Anterior cingulate cortex (tissue), 58 donors: ENCODE measurements at places on chromosomes 5 and 9.

GRCh38 chr9:9905736-9906135 lies 707.1 kb downstream of the PTPRD start:
- no peak for DNase-seq

- no peak for DNase-seq
Observed at GRCh38 chr5:141149812-141150211, at the start of gene PCDHB6. PCDHB6 (plus strand) TSS chr5:141150057; CDS start chr5:141150258, 201 bp downstream.

DNA sequence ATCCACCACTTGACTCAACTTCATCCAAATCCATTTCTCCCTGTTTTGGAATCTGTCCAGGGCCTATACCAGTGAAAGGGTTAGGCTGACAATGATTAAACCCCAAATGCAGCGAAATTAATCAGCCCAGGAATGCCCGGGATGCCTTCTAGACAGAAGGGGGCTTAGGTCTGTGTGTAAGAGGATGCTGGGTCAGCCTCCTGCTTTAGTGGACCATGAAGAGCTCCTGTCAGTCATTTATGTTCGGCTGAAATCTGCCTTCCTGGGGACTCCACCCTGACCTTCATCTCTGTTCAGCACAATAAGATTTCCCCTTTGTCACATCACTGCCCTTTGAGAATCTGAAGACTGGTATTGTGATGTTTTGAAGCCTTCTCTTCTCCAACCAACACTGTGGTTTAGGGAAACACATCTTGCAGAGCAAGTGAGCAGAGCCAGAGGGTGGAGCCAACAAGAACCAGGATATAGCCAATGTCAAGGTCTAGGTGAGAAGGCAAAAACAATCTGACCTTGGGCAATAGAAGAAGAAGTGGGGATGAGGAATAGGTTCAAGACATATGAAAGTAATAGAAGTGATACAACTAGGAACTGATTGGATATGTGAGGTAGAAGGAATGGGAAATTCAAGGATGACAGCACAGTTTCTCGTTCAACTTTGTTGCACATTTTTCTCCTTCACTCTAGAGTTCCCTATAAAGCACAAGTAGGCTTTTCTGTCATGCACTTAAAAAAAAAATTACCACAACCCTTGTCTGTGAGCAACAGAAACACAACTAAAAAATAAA lies 234.4 kb downstream of the ARHGAP26 start:
- no peak for DNase-seq

- DNase-seq, result no peak
Observed at GRCh38 chr9:134624621-134625181, 16.9 kb upstream of the COL5A1 start.

DNA sequence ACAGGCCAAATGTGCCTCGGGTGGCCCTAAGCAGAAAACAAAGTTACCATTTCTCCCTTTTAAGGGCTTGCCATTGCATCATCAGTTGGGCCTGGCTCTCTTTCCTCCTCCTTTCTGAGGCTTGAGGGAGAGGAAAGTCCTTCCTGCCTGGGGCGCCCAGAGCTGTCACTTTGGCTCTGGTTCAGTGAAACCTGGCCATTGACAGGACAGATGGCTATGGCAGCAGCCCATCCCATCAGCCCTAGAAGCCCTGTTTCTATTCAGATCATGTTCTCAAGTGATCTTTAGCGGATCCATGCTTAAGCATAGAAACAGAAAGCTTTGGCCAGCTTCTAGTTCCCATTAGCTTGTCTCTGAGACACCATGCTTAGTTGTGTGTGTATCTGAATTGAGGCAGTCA lies 293.4 kb downstream of the YTHDC2 start:
- DNase-seq, result no peak

DNA sequence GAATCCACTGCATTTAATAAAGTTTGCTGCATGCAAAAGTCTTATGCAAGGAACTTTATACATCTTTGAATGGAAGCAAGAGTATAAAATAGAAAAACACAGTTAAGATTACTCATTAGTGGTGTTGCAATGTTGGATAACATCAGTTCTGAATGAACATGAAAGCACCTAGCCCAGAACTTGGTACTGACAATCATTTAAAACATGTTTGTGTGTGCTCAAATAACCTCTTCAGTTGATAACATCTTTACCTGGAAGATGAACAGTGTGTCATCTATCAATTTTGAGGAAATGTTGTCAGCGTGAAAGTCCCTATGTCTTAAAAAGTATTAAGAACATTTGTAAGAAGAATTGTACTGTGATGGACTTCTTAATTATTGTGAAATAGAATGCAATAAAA lies 370.4 kb upstream of the GRAMD2B start:
- DNase-seq, result no peak

DNA sequence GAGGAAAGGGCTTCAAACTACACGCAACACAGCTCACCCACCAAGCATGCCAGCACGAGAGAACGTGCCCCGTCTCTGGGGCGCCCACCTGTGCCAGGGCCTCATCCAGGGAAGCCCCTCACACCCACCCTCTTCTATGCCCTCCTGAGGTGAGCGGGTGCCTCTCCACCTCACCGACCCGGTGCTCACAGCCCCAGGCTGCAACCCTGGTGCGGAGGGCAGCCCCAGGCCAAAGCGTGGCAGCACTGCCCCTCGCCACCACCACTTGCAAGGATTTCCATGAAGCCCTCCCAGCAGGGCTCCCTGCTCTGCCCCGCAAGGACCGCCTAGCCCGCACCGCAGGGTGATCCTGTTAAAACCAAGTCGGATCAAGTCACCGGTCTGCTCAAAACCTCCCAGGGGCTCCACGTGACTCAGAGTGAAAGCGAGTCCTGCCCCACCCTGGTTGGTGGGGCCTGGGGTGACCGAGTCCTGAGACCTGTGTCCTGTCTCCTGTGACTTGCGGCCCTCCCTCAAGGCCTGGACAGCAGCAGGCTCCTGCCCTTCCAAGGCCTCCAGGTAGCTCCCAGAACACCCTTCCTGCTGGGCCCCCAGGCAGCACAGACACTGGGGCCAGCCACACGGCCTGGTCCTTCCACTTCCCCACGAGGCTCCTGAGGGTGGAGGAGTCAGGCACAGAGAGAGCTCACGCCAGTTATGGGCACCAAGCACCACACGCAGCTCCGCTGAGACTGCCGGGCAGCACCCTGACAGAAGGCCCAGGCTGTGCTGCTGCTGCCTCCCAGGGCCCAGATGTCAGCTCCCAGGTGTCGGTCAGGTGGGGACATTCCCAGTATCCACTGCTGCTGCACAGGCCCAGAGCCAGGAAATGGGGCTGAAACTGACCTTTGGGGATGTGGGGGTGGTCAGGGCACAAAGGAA lies 12.7 kb downstream of the BRD3 start:
- no peak for DNase-seq

DNA sequence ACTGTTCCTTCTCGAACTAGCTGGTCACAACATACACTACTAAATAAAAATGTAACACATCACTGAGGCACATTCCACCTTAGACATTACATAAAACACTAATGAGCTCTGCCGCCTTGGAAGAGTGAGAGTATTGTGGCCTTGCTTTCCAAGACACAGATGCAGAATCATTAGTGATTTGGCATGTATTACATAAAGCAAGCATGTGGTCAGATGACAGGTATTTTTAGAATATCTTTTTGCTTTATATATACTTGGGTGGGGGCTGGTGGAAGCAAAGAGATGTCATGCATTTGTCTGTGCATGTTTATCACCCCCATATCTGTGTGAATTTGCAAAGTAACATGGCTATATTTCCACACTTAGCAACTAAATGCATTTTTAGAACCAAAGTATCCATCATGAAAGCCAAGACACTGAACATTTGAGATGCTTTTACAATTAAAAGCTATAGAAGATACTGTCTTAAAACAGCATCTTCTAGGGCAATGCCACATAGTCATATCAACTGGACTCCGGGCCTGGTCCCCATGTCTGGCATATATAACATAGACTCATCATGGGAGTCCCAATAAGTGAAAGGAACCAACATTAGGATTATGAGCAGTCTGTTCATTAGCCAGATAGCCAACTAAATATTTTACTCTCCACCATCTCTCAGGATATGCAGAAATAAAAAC lies 213.5 kb downstream of the MEF2C start:
- no peak for DNase-seq

DNA sequence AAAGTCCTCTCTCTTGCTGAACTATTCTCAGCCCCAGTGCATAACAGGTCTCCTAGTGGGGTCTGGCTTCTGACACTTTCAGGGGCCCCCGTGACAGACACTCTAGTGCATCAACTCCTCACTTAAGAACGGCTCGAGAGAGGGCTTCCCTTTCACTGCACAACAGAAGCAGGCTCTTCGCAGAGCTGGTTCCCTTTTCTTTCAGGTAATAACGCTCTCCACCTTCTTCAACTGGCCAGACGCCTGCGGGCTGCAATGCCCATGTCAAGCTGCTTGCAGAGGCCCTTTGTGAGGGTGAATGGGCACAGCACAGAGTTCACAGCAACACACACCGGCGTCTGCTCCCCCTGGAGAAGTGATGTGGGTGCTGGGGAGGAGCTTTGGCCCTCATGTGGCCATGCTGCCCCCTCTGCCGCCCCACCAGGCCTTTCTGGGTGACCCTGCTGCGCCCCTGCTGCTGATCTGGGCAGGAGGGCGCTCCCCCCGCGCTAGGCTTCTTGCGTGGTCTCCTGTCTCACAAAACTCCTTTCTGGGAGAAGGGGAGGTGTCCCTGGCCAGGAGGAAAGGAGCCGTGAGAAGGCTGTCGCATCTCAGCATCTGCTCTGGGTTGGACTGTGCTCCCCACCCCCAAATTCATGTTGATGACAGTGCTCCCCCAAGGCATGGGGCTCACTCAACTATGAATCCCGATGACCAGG lies 2.4 kb downstream of the MRPL36 start:
- DNase-seq, result no peak

DNA sequence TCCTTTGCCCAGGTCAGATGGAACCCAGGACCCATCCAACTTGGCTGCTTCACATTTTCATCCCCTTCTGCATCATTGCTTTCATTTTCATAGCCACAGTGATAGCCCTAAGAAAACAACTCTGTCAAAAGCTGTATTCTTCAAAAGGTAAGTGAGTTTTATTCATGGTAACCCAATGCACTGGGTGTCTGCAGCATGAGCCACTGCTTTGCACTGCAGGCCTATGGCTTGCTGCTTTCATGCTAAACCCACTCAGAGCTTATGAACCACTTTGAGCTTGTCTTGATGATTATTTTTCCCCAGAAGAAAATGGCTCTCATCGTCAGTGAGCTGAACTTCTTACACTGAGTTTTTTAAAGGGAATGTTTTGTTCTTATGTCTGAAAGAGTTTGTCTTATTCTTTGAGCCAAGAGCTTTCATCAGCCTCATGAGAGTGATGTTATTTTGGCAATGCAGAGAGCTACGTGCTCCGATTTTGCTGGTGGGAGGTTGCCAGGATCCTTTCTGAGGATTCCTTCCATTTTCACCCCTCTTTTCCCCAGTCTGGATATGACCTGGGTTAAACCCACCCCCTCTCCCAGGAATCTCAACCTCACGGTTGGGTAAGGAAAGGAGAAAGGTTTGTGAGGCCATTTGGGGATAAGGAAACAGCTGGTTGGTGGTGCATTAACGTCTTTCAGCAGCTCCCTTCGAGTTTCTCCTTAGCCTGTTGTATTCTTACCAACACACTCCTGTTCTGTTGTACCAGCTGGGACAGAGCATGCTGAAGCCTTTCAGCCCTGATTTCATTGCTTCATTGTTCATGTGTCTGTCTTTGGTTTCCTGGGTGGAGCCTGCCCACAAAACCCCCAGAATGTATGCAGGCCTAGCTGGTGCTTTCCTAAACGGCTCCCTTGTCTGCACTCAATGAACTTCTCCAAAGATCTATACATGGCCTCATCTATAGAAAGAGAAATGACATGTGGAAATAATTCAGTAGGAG lies 47.6 kb downstream of the PDCD1LG2 start:
- DNase-seq, result no peak

GRCh38 chr5:485946-486491 lies 38.2 kb downstream of the SLC9A3 start:
- no peak for DNase-seq

GRCh38 chr9:93041108-93041802 lies 17.2 kb upstream of the SUSD3 start:
- no peak for DNase-seq

DNA sequence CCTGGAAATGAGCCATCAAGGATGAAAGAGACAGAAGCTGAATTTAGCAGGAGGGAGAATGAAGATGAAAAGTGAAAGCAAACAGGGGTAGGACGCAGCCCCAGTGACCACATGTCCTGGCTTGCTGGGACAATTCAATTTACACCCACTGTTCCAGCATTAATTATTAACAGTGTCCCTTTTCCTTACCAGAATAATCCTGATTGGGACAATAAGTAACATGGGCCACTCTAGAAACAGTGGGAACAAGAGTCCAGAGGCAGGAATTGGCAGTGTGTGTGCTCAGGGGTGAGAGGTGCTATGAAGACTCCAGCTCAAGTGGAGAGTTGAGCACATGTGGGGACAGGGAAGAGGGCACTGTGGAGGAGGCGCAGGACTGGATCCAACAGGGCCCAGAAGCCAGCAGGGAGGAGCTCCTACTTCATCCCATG lies 147.1 kb downstream of the C5orf15 start:
- no peak for DNase-seq

DNA sequence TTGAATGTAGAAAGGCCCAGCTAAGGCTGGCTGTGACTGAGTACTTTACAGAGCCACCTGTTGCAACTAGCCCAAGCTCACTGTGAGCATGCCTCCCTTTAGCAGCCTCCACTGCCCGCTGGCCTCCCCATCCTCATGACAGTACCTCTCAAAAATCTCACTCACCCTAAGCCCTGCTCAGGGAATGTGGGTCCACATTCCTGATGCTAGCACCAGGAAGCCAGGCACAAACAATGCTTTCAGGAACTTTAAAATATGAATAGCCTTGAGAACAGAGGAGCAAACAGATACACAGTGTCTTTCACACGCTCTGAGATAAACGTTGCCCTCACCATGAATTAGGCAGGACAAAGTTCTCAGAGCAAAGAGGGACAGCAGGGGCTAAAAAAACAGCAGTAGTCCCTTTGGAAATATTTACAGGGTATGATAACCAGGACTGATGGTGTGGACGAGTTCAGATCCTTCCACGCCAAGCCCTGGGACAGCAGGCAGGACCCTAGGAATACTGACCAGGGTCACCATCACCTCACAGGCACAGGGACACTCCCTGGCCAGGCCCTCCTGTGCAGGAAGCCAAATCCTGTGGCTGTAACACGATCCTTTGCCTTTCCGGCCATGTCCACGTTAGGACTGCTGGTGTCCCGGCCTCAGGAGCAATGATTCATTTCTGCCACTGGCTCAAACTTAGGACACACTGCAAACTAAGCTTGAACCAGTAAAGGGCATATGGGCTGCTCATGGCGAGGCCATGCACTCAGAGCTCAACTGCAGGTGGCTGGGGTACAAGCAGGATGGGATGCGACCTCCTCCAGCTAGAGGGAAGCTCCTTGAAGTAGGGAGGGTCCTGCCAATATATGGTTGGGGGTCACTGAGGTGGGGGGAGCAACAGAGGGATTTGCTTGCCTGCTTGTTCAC lies 9.6 kb downstream of the ACSL6 start:
- DNase-seq, result no peak

- DNase-seq, result no peak
Observed at GRCh38 chr9:17116400-17116837, 18.4 kb upstream of the CNTLN start.

- DNase-seq, result no peak
Observed at GRCh38 chr9:135253305-135254004, 166.0 kb downstream of the OLFM1 start.

- DNase-seq, result no peak
Observed at GRCh38 chr5:108122702-108123101, 259.2 kb downstream of the FBXL17 start.

GRCh38 chr5:112738191-112738560 lies 491 bp downstream of the APC start:
- peak; percentile 23 for DNase-seq

- no peak for DNase-seq
Observed at GRCh38 chr5:133668458-133668857, 56.1 kb upstream of the FSTL4 start.

GRCh38 chr5:112921833-112922817 lies at the start of gene REEP5:
REEP5 (minus strand) TSS chr5:112922227; CDS start chr5:112922190, 37 bp downstream.
- DNase-seq, result peak; percentile 64

- no peak for DNase-seq
Observed at GRCh38 chr5:16152601-16153568, 26.7 kb downstream of the MARCHF11 start.
